ENCODE measurements at places on chromosomes 11 and 22.
A peak's percentile ranks its signal among the peaks of the same experiment; 100 is the strongest.

DNA sequence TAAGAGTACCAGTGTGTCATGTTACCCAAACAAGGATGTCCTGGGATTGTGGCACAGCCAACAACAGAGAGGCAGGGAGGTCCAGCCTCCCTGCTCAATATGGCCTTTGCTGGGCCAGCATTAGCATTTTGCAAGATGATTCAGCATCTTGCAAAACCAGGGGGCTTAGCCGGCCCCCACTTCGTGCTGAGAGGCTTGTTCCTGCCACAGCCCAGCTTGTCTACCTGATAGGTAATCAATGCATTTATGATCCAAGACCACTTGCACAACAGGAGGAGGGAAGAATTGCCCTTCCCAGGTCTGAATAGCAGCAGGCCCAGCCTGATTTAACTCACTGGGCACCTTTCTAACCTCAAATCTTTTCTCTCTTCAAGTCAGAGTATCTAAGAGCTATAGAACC, 189.0 kb upstream of the SYT13 start:
- no peak for DNase-seq

DNA sequence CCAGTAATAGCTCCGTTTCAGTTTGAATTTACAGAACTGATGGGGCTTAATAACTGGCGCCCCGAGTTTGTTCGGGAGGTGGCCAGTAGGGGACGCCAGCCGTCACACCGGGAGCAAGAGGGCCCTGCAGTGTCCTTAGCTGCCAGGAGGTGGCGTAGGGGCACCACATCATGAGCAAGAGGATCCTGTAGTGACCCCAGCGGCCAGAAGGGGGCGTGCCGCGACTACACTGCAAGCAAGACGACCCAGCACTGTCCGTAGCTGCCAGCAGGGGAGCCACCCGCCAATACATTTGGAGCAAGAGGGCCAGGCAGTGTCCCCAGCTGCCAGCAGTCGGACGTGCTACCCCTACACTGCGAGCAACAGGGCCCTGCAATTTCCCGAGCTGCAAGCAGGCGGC, 663.7 kb upstream of the B3GAT1 start:
- peak; percentile 15 for DNase-seq

DNA sequence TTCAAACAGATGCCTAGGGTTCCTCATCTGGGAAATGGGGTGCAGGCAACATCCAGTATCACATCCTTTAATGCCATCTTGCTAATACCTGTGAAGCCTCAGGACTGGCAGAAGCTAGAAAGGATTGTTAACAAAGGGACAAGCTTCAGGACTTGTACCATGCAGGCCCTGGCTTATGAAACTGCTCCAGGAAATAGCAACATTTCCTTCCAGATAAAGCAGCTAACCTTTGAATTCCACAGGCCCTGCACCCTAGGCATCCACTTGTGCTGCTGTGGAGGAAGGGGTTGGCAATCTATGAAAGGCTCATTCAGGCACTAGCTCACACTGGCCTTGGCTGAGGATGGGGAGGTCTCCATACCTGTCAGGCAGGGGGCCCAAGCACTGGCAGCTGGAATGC, 87.2 kb downstream of the BTBD10 start:
- DNase-seq = no peak

- no peak for DNase-seq
Observed at GRCh38 chr11:7918141-7918540, 12.9 kb downstream of the OR10A6 start.

- DNase-seq = no peak
Observed at GRCh38 chr11:93295921-93296575, 34.5 kb upstream of the DEUP1 start.

GRCh38 chr11:128095466-128095981, 491.8 kb downstream of the ETS1 start:
- no peak for DNase-seq

DNA sequence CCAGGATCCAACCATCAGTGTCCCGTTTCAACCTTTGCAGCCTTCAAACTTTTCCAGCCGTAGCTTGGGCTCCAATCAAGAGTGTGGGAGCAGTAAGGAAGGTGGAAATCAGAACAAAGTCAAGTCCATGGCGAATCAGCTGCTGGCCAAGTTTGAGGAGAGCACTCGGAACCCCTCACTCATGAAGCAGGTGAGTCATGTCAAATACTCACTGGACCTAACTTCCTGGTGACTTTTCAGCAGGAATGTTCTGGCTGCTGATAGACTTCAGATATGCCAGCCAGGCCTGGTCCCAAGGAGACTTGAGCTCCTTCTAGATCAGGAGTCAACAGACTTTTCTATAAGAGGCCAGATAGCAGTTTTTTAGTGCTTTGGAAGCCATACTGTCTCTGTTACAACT, 129.0 kb downstream of the MICAL2 start:
- DNase-seq = no peak

Data from stimulated activated CD4-positive, alpha-beta T cell treated with anti-CD3 and anti-CD28 coated beads, Interleukin-4, amount 100 ng/mL, for 4 hours (primary cell).